ENCODE measurements at places on chromosomes 16 and 17.

- DNase-seq = no peak
These were observed 36.9 kb downstream of the DYNLRB2 start for GRCh38 chr16:80577485-80578280.

DNA sequence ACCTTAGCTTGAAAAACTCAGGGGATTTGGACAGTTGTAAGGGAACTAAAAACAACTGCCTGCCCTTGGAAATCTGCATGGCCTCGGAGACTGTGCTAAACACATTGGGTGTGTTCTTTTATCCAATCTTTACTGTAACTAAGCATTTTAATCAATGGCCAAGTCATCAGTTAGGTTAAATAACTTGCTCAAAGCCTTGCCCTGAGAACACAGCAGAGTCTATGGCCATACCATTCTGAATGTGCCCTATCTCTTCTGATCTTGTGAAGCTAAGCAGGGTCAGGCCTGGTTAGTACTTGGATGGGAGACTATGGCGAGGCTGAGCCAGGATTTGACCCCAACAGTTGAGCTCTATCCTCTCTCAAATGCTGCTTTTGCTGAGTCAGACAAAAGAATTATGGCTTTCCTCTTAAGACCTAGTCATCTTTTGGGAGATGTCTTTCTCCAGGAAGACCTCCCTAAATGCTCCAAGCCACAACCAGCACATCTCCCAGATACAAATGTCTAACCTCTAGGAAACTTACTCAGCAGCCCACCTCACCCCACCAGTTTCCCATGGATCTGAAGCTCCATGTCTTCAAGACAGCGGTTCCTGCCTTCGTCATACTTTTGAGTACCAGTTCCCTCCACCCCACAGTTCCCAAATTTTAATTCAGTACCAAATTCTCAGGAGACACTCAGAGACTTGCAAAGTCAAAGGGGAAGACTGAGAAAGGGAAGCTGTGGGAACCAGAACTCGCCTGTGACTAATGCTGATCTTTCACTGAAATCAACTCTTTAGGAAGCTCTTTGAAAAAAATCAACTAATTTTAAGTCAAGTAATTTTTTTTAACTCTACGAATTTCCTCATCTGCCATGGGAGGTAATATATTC lies 336.1 kb downstream of the MAF start:
- no peak for DNase-seq

- no peak for DNase-seq
These were observed 6.9 kb downstream of the KARS1 start for GRCh38 chr16:75640598-75640997.

- DNase-seq = no peak
These were observed 64.1 kb downstream of the PLD6 start for GRCh38 chr17:17141860-17142552.

DNA sequence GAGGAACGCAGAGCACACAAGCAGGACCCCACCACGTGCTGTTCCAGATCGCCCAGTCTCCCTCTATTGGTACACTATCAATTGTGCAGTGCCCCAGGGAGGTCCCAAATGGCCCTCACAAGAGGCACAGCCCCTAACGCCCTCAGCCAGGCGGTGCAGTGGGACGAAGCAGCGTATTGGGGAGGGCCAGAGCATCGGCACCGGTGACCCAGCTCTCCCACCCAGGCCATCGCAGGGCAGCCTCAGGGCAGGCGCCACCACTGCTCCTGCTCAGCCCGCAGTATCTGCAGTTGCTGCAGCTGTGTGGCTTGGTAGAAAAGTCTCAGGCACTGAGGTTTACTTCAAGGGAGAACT lies 5.9 kb upstream of the FAAP100 start:
- DNase-seq = no peak

- no peak for DNase-seq
These were observed 8.2 kb downstream of the CDH15 start for GRCh38 chr16:89179656-89180315.

- DNase-seq = no peak
These were observed 219.5 kb downstream of the MSI2 start for GRCh38 chr17:57475796-57476195.

Data from NCI-H2029 treated with DMSO at 0.1 percent for 48 hours (cell line).